ENCODE measurements at places on chromosomes 6 and 20.
A peak's percentile ranks its signal among the peaks of the same experiment; 100 is the strongest.

DNA sequence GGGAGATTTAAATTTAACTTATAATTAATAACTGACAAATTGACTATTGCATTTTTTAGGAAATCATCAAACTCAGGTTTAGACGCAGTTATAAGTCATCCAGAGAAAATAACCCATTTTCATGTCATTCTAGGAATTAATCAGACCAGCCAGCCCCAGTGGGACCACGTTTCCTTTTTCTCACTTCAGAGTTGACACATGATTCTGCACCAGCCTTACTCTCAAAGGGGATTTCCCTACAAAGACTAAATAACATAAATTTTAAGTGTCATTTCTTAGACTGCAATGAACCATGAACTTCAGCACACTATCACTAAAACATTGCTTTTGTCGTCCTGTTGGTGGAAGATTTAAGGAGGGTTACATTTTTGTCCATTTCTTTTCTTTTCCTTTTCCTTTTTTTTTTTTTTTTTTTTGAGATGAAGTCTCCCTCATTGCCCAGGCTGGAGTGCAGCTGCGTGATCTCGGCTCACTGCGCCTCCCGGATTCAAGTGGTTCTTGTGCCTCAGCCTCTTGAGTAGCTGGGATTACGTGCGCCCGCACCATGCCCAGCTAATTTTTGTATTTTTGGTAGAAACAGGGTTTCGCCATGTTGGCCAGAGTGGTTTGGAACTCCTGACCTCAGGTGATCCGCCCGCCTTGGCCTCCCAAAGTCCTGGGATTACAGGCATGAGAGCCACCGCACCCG is 3.6 kb downstream of the IPCEF1 start:
- no peak for DNase-seq

DNA sequence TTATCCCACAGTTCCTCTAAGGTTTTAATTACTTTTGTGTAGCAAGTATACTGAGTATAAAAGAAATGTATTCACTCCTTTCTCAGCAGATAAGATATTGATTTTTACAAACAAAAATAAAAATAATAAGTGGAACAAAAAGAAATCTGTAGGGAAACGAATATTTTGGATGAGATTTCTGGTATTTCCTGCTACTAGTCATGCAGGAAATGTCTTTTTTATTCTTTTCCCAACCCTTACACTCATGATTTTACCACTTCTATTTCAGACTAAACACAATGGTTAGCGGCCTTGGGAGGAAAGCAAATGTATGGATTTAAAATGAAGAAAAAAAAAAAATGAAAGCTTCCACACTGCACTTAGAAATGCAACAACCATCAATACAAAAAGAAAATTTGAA is 580.5 kb upstream of the MARCKS start:
- DNase-seq: no peak

- no peak for DNase-seq
Measured at GRCh38 chr20:35004051-35004725, 48.5 kb downstream of the MYH7B start.

DNA sequence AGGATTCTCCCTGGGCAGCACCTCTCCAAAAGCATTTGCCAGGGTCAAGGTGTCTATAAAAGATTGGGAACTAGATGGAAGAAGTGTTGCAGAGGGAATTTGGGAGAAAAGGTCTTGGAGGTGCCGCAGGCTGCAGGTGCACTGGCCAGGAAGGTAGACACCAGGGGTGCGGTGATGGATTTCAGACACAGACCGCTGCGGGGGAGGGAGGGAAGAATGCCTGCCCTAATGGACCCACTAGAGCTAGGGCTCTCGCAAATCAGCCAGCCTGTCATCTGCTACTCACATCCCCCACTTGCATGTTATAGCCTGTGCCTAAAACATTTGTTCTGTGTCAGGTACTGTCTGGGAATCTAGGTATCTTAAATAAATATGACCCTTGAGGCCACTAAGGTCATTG is 193.6 kb upstream of the SLC24A3 start:
- no peak for DNase-seq

- no peak for DNase-seq
Measured at GRCh38 chr20:32019156-32019510, 8.9 kb downstream of the CCM2L start.

GRCh38 chr20:44692932-44693480 is 22.2 kb upstream of the CCN5 start:
- peak; percentile 97 for DNase-seq

- DNase-seq: no peak
Measured at GRCh38 chr6:27761391-27761790, 150.8 kb downstream of the OR2B2 start.

GRCh38 chr6:106715922-106716321 is 86.5 kb downstream of the QRSL1 start:
- no peak for DNase-seq

All from fibroblast of skin of scalp (primary cell).